ENCODE measurements at places on chromosomes 2 and 18.

- DNase-seq, result no peak
Observed at GRCh38 chr18:32983721-32984120, 210.9 kb upstream of the KLHL14 start.

GRCh38 chr2:168825126-168825525, 22.7 kb downstream of the NOSTRIN start:
- no peak for DNase-seq

DNA sequence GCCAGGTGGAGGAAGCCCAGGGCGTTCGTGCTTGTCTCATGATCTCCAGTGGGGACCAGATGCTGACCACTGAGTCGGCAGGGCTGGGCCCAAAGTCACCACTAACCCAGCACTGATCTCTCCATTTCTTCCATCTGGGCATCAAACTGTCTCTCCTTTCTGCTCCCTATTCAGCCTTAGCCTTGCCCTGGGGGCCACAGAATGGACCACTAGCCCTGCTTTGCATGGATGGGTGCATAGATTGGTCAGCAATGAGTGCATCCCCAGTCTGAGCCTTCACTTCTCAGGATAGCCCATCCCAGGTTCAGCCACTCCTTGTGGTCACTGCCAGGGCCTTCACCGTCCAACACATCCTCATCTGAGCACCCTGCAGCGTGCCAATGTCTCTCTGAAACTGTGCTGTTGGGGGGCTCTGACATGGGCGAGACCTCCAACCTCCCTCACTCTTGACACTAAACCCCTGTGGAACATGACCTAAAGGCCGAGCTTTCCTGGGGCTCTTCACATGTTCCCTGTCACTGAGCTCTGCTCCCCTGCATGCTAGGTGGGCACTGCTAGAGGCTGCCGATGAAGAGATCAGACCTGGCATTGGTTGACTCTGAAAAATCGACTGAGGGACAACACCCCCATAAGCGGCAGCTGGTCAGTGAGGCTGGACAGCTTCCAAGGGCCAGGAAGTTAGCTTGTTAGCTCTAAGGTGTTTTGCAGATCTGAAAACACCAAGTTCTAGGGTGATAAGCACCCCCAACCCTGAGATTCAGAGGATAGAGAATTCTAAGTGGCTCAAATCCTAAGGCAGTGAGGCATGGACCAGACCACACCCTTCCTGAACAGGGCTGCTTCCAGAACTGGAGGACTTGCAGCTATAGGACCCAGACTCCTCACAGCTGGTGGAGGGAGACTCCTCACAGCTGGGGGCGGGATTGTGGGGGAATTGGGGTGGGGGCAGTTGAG, 61.7 kb downstream of the HS1BP3 start:
- peak; percentile 7 for DNase-seq

- no peak for DNase-seq
Observed at GRCh38 chr2:18900691-18901141, 311.3 kb upstream of the NT5C1B start.

DNA sequence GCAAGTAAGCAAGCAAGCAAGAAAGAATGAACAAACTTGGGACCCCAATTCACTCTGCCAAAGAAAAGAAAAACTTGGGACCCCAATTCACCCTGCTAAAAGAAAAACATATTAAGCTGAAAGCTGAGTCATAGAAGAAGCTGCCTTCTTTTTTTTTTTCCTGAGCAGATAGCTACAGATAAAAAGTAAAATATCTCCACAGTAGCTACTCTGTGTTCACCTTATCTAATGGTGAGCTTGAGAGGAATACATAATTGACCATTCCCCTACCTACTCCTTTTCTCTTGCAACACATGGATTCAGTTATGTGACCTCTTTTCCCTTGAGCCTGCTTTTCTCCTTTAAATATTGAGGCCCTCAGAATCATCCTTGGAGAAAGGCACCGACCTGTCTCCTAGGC, 63.0 kb downstream of the MCFD2 start:
- no peak for DNase-seq

- no peak for DNase-seq
Observed at GRCh38 chr2:28047681-28048080, 157.2 kb downstream of the BABAM2 start.

DNA sequence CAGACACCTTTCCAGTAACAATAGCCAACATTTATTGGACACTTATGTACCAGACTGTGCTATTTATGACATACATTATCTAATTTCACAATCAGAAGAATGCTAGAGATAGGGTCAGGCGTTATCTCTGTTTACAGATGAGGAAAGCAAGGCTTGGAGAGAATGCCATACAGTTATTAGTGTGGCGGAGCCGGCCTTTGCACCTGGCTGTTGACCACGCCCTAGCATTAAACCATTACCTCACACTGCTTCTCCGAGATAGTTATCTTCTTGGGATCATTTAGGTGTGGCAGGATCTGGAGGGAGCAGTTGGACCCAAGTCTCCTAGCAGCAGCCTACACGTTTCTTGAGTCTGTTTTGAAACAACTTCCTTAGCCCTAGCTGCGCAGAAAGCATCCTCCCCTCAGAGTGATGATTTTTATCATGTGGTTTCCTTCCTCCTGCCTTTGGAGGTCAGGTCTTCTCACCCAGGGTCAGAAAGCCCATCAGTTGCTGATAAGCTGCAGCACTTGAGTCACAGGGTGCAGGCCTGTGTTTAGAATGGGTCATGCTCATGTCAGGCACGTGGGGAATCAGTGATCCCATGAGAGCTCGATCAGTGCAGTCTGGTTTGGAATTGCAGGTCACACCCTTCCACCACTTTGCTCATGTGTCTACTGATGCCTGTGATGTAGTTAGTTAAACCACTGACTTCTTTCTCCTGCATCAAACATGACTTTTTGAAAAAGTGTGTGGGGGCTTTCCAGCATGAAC, 118.2 kb downstream of the SPTBN1 start:
- DNase-seq, result peak; percentile 82

GRCh38 chr2:181627545-181627944, 29.4 kb downstream of the CERKL start:
- no peak for DNase-seq

DNA sequence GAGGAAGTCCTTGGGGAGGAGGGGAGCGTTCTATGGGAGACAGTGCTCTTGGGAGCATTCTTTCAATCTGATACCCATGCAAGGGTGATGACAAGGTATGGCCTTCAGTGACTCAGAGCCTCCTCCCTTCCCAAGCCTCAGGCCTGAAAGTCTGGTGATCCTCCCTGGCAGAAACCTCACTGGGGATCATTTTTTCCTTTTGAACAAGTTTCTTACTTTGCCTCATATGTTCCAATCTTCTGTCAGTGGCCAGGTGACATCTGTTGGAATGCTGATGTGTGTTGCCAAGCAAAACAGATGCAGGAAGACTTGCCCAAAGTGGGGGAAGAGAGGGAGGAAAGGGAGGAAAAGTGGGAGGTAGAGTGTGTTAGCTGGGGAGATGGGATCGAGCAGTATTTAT, 224.8 kb downstream of the NEDD4L start:
- DNase-seq, result no peak

DNA sequence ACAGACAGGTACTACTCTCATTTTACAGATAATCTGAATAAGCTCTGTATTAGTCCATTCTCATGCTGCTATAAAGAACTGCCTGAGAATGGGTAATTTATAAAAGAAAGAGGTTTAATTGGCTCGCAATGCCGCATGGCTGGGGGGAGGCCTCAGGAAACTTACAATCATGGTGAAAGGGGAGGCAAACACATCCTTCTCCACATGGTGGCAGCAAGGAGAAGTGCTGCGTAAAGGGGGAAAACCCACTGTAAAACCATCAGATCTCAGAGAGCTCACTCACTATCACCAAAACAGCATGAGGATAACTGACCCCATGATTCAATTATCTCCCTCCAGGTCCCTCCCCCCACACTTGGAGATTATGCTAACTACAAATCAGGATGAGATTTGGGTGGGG, 254.4 kb downstream of the KCNE4 start:
- no peak for DNase-seq

DNA sequence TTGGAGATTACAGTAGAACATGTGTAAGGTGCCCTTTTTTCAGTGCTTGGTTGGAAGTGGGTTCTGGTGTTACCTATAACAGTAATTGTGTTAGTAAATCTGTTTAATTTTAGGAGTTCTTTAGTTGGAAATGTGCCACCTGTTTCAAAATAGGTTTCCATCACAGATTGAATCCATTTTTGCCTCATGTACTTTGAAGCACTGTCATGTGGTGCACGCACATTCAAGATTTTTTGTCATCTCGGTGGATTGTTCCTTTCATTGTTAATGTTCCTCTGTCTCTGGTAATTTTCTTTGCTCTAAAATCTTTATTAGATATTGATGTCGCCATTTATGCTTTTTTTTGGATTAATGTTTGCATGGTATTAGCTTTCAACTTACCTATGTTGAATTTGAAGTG, 1.3 kb downstream of the ATP9B start:
- no peak for DNase-seq

DNA sequence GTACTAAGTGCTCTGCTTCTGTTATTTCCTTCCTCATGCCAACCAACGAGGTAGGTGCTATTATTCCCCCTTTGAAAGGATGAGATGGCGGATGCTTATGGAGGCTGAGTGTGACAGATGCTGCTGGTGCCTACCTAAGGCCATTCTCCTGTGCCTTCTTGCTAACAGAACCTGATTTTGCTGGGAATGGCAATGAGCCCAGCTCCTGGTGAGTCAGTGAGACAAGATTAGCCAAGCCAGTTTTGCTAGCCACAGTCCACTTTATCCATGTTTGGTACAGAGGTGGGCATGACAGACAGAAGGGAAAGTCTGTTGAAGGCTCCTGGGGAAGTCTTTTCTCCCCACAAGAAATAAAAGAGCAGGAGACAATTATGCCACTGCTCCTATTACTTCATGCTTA, 43.7 kb upstream of the TMEM163 start:
- no peak for DNase-seq

GRCh38 chr2:194705398-194705797, 951.6 kb upstream of the SLC39A10 start:
- no peak for DNase-seq

- DNase-seq, result peak; percentile 91
Observed at GRCh38 chr2:108533832-108534583, at the start of gene LIMS1. Gene LIMS1, plus strand, starts transcription at chr2:108534470. Its CDS starts 93 bp downstream, at chr2:108534563.

GRCh38 chr18:63817441-63818051, 42.3 kb downstream of the SERPINB7 start:
- DNase-seq, result no peak

DNA sequence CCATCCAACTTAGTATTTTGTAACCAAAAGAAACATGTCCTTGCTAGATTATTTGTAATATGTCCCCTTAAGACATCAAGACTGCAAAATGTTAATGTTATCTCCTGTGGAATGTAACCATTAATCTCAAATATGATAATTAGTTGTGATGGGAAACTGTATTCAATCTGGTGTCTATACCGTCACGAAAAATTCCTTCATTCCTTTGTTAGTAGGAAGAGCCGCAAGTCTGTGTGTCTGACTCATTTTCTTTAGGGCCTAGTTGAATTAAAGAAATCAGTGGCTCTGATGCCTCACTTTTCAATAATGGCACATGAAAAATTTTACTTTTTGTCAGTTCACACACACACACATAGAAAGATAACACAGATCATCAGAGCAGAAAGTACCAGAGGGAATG, 127.1 kb upstream of the CHAC2 start:
- no peak for DNase-seq

DNA sequence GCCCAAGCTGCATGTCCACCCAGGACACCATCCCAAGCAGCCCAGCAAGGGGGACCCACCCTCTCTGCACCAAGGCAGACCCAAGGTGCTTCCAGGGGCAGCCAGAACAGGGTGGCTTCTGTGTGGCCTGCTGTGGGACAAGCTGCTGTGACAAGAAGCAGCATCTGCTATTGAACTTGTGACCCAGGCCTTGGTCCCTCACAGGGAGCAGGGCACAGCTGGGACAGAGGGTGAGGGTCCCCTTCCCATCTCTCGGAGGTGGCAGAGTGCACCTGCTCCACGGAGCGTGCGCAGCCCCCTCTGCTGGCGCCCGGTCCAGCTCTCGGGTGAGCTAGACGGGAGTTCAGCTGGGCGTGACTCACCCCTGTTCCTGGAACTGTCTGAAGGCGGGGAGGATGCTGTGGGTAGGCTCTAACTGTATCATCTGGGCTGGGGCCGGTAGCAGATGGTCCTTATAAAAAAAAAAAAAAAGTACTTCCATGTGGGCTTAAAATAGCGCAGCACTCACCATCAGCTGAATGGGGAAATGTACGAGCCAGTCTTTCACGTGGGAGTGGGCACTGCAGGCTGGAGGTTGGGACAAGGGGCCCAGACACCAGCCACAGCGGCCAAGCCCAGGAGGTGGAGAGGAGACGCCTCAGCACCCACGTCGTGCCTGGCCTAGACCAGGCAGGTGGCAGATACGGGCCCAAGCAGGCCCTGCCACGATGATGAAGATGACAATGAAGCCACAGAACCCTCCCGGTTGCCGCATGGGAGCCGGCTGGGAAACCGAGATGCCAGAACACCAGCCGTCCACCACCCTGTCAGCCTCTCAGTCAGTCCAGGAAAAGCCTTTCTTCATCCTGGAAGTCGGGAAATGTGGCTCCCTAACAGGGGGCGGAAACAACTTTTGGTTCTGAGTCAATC, 136.8 kb upstream of the ID2 start:
- peak; percentile 90 for DNase-seq

DNA sequence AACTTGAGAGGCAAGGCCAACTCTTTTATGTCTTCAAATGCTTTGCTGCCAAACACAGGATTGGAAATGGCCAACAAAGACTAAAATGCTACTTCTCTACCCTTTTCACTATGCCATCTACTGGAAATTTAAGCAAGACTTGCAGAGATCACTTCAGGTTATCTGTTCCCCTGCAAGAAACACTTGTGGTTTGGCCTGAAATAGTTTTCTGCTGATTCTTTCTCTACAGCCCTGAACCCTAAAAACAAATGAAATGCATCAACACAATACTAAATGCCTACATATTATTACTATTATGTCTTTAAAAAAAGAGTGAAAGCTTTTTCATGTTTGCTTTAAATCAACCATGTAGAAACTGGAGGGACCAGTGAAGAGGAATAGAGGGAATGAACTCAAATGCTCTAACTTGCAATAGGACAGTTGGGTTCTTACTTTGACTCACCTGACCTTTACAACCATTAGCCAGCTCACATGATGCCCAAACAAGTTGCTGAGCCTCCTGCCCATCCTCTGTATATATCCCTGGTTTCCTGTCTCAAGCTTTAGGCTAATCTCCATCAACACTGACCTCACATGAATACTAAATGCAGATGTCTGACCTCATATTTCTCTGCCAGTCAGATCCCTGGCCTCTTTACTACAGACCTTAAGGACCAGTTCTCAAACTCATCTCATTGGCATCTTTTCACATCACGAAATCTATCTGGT, 17.5 kb upstream of the ADAM17 start:
- no peak for DNase-seq

DNA sequence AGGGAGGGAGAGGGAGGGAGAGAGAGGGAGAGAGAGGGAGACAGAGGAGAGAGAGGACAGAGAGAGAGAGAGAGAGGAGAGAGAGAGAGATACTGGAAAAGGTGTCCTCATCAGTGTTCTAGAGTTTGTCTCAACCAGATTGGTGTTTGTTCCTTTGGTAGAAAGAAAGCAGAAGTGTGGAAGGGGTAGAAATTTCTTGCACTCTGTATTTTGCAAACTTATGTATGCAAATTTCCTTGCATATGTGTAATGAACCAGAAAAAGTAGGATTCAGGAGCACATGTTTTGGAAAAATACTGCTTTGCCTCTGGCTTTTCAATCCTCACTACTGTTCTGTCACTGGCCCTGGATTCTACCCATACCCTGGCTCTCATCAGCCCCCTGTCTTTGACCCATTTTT, 1.1 kb upstream of the SP140 start:
- no peak for DNase-seq
